ENCODE measurements at places on chromosomes 12 and 14. TPM values are rescaled to one million over a fixed set of nuclear protein-coding genes. Genes with fewer than 3 reads are reported as not detected.

Gene NINJ2
- 0.26 TPM for total RNA-seq

Gene MYF5
- not detected for total RNA-seq

Gene TMEM253
- total RNA-seq, result not detected

- no peak for DNase-seq
Observed at GRCh38 chr14:65206448-65207096, 104.3 kb upstream of the MAX start.

- DNase-seq, result no peak
Observed at GRCh38 chr12:100497105-100497795, 23.6 kb downstream of the NR1H4 start.

- DNase-seq, result no peak
Observed at GRCh38 chr12:121227294-121227693, 17.4 kb downstream of the P2RX4 start.

DNA sequence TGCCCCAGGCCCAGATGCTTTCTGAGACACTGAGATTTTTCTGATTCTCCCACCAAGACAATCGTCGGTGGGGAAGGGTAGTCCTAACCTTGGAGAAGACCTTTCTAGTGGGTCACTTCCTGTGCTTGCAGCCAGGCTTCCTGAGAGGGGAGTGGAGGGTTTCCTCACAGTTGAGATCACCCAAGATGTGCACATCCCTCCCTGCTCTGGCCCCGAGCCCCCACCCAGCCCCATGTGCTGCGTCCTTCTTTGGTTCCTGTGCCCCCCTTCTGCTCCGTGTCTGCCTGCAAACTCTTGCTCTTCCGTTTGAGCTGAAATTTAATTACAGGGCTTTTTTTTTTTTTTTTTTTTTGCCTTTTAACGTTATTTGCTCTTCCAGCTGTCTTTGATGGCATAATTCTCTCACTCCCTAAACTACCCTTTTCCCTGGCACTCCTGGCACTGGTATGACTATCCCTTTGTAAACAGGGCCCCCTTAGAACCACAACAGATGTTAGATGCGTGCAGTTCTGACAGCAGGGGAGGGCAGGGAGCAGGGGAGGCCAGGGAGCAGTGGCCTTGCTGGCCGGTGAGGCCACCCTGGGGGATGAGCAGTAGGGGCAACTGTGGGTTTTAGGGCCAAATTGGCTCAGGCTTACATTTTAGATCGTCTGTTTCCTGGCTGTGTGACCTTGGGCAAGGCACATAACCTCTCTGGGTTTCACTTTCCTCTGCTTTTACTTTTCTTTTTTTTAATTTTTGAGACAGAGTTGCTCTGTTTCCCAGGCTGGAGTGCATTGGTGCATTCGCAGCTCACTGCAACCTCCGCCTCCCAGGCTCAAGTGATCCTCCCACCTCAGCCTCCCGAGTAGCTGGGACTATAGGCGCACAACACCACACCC is 144.5 kb downstream of the PHETA1 start:
- DNase-seq, result no peak

GRCh38 chr14:96783915-96784224 is 13.3 kb upstream of the VRK1 start:
- DNase-seq, result no peak

- no peak for DNase-seq
Observed at GRCh38 chr12:90473831-90474230, 481.1 kb downstream of the CCER1 start.

All from SK-MEL-5 (cell line).